ENCODE measurements at places on chromosomes 4 and X. TPM values are rescaled to one million over a fixed set of nuclear protein-coding genes. Genes with fewer than 3 reads are reported as not detected.

SGMS2 gene
- total RNA-seq = 79.0 TPM

FABP2 gene
- total RNA-seq = 4.1 TPM

NSG1 gene
- 71.9 TPM for total RNA-seq

C4orf54 gene
- not detected for total RNA-seq

PTTG2 gene
- not detected for total RNA-seq

CLIC2 gene
- 1.3 TPM for total RNA-seq

ENOPH1 gene
- 35.6 TPM for total RNA-seq

TREX2 gene
- 0.72 TPM for total RNA-seq

RTL9 gene
- 0.39 TPM for total RNA-seq

DNA sequence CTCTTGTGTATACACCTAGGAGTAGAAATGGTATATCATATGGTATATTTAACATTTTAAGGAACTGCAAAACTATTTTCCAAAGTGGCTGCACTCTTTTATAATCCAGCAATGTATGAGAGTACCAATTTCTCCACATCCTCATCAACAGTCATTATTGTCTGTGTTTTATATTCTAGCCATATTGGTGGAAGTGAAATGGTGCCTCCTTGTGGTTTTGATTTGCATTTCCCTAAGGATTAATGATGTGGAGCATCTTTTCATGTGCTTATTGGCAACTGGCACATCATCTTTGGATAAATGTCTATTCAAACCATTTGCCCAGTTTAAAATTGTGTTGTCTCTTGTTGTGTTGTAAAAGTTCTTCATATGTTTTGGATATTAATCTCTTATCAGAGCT is 9.6 kb downstream of the BMP15 start:
- no peak for DNase-seq

GRCh38 chrX:140712413-140713173 is 3.0 kb downstream of the LINC00632 start:
- DNase-seq = peak; percentile 87

- DNase-seq = no peak
Measured at GRCh38 chr4:187883836-187884475, 111.6 kb upstream of the ZFP42 start.

DNA sequence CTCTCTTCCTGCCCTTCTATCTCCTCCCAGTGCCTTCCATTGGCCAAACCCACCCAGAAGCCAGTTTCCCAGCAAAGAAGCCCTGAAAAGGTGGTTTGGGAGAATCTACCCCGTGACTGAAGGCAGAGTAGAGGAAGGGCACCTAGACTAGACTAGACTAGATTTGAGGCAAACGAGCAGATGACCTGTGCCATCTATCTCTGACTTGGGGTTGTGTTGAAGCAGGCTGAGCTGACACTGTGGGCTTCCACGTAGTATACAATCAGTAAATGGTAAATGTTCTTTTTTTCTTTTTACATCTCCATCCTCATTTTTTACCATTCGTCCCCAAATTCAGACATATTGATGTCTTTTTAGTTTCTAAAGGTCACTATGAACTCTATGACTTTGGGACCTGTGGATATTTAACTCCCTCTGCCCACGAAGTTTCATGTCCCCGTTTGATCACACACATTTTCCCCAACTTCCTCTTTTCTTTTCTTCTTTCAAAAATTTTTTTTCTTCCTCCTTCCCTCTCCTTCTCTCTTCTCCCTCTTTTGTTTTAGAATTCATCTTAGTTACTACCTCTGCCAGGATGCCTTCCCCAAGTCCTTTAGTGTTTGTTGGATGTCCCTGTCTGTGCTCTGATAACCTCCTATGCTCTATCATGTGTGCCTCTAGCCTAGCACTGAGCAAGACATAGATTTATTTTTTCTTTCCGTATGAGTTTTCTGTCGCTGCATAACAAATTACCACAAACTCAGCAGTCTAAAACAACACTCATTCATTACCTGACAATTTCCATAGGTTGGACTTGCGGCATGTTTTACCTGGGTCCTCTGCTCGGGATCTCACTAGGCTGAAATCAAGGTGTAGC is 6.2 kb upstream of the AFF1 start:
- no peak for DNase-seq

DNA sequence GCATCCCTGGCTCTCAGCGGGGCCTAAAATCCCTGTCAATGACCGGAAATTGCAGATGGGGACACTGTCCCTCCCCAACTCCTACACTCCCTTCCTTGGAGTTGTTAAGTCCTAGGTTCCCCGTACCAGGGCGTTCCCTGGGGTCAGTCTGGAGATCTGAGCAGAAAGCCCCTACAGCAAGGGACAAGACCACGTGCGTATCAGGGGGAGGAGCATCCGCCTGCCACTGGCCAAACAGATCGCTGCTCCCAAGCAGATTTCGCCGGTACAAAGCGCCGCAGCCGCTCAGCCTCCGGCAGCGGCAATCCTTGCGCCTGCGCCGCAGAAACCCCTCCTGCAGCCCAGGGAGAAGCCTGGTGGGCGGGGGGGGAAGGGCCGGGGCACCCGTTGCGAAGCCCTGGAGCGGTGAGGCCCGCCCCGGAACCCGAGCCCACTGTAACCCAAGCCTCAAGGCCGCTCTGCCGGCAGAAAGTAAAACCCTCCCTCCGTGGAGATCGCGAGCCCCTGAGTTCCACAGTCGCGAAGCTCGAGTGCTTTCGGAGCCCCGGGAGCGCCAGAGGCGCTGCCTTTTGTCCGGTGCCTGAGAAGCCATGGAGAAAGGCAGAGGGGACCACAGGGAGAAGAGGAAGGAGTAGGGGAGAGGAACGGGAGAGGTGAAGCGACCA is 2.7 kb downstream of the CRMP1 start:
- no peak for DNase-seq

GRCh38 chr4:47167081-47168035 is 136.0 kb downstream of the GABRB1 start:
- DNase-seq = no peak

DNA sequence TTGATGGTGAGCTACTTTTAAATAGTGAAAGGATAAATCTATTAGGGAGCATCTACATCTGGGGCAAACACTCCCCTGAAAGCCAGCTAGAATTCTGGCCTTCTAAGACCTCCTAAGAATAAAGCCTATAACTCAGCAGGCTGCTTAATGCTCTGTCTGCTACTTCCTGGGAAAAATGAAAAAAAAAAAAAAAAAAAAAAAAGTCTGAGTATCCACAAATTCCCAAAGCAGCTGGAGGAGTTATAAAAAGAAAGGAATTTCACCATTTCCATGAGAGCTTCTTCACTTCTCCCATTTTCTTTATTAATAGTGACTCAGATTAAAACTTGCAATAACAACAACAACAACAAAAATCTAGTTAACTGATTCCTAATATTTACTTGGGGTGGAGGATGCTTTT is 511.2 kb downstream of the INPP4B start:
- DNase-seq = no peak

GRCh38 chr4:156656896-156657295 is 314.7 kb downstream of the PDGFC start:
- DNase-seq = no peak

GRCh38 chrX:125236955-125237354 is 82.7 kb upstream of the TEX13C start:
- no peak for DNase-seq

DNA sequence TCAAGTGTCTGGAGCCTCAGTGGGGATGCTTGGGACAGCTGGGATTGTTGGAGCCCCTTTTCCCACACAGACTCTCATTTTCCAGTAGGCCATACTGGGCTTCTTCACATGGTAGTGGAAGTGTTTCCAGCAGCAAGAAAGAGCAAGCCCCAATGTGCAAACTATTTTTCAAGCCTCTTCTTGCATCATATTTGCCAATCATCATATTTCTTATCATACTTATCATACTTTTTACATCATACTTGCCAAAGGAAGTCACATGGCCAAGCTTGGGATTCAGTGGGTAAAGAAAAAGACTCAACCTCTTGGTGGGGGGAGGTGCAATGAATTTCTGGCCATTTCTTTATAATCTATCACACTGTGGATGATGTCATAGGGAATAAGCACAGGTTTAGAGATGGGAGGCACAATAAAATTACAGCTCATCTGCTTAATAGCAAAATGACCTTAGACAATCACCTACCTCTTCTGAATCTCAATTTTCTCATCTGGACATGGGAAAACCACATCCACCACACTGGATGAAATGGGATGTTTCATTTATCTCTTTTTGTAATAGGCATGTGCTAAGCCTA is 174.2 kb downstream of the MID1IP1 start:
- DNase-seq = no peak

DNA sequence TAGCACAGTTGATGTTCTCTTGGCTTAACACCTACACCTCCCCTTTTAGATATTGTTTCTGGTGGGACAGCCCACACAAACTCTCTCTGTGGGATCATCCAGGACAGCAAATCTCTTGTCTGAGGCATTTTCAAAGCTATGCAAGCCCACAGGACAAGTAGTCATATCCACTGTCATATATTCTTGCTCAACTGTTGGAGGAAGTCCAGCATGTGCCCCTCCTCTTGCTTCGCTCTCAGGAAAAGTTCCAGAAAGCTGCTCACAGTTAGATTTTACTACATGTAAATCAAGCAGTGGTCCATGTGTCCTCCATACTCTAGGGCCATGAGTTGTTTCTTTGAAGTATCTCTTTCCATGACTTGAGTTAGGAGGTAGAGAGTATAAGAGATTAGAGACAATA is 260.7 kb downstream of the INPP4B start:
- no peak for DNase-seq

- no peak for DNase-seq
Measured at GRCh38 chrX:132862562-132862961, 95.9 kb downstream of the HS6ST2 start.

- DNase-seq = no peak
Measured at GRCh38 chr4:36323816-36324419, 42.5 kb downstream of the DTHD1 start.
